ENCODE measurements at places on chromosomes 1 and 21. TPM values are rescaled to one million over a fixed set of nuclear protein-coding genes. Genes with fewer than 3 reads are reported as not detected.

DNA sequence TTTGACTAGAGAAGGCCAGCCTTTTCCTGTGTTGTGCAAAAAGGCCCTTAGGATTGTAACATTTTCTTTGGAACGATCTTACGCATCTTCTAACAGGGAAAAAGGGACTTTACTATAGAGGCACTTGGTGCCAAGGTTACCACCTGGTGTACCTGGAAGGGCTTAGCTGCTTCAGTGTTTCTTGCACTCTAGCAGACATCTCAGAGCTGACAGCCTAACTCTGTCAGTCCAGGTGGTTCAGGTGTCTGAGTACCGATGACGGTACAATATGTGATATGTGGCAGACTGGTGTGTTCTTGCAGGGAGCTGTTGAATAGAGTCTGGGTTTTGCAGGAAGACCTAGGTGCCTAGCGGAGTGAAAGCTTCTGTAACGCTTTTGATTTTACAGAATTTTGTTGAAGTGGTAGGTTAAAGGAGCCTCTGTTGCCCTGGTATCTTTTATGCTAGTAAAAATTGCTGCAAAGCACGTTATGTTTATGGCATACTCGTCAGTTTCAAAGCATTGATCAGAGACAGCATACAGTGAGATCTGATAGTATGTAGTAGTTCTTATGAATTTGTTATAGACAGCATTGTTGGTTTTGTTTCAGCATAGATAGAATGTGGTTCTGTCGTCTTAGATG lies 1.4 kb downstream of the MAGI3 start:
- DNase-seq = no peak

DNA sequence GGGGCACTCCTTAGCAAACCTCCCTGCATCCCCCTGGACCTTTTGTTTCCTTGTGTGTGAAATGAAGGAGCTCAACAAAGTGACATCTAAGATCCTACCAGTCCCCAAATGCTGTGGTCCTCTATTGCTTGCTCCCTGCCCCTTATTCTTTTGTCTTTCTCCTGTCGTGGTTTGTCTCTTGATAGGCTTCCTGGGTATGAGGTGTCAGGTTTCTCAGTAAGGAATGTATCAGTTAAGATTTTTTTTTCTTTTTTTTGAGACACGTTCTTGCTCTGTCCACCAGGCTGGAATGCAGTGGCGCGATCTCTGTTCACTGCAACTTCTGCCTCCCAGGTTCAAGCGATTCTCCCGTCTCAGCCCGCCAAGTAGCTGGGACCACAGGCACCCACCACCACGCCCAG lies 16.8 kb downstream of the CNIH3 start:
- DNase-seq = no peak

DNA sequence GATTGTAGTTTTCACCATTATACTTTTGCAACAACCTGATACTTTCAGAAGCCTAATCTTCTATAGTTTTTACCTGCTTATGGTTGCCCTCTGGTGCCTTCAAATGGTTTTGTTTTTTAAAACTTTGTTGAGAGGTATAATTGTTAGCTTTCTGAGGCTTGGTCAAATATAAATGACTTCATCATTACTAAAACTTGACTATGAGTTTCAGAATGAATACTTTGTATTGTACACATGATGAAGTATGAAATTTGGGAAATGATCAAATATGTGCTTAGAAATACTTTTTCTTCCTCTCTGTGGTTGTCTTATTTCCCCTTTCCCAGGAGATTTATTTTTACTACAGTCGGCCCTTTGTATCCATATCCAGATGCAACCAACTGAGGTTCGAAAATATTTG lies 151.8 kb upstream of the B3GALT2 start:
- DNase-seq = no peak

DNA sequence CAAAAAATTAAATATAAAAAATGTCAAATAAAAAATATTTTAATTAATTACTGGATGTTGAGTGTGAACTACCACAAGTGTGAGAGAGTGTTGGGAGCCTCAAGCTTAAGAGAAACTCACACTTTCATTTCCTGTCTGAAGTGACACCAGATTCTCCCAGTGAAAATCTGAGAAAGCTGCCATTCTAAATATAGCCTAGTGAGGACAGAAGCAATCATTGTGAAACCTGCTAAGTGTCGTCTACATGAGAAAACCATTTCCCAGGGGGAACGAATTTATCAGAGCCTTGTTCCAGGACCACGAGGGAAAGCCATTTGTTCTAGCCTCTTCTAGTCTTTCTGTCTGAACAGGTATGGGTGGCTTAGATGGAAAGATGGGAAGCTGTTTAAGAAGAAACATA lies 329.3 kb upstream of the PRMT6 start:
- DNase-seq = no peak

DNA sequence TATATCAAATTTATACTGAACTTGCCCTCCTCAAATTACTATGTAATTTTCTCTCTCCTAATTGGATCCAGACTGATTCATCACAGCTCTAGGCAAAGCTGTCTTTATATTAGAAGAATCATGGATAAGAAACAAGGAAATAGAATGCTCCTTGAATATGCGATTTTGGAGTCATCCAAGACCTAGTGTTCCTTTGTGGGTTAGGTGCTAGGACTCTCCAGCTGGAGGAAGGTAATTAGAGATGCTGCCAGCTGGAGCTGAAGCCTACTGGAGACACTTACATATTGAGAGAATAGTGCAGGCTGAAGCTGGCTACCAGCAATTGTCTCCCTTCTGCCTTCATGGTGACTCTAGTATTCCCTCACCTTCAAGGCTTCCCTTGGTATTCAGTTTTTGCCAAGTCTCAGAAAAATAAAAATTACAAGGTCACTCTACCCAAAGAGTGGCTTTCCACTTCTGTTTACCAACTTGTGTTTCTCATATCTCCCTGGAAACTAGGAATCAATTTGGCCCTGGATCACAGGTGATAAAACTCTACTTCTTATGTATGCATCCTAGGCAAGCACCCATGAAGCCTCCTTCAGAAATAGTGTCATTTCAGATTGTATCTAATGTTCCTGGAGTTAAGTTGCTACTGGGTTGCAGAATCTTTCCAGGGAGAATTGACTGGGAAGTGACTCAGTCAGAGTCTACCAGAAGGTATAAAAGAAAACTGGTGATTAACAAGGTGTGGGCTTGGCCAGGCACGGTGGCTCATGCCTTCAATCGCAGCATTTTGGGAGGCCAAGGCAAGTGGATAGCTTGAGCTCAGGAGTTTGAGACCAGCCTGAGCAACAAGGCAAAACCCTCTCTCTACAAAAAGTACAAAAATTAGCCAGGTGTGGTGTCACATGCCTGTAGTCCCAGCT lies 24.4 kb upstream of the DOCK7 start:
- no peak for DNase-seq

- no peak for DNase-seq
Observed at GRCh38 chr1:212928323-212929291, 21.7 kb upstream of the VASH2 start.

DNA sequence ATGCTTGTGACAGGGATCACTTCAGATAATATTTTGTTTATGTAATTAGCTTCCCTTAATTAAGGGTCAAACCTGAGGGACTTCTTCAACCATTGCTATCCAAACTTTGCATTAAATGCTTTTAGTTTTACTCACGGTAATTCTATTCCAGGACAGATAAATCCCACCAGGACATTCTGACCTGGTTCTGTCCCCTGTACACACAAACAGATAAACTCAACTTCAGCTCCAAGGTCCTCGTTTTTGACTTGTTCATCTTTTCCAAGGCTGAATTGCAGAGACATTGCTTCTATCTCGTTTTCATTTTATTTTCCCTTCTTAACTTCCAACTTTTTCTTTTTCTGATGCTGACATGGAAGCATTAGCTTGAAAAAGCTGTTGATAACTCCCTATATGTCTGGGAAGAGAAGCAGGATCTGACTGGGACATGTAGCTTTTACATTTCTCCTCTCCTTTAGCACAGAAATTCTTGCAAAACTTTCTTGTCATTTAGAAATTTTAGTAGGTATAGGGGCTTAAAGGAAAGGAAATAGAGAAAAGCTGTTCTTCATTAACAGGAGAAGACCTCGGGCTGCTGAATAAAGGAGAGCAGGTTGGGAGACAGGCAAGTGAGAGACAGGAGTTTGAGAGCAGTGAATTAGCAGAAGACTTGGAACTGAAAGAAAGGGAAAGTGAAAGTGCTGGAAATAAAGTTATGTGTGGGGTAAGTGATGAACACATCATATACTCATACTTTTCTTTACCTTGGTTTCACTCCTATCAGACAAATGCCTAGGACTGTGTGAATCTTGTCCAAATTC lies 231.7 kb upstream of the B3GALT2 start:
- DNase-seq = no peak

DNA sequence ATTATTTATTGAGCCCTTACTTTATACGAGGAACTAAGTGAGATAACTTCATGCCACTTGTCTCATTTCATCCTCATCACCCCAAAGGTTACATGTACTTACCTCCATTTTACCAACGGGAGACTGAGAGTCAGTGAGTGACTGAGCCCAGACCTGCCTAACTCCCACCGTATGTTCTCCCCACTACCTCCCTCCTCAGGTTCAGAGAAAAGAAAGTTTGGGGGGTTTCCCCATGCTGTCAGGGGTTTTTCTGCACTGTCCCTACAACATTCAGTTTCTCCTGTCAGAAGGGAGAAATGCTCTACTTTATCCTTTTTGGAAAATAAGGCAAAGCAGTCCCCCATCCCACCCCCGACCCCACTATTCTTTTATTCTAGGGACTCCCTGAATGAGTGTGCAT lies 32.9 kb downstream of the FAM78B start:
- DNase-seq = no peak

DNA sequence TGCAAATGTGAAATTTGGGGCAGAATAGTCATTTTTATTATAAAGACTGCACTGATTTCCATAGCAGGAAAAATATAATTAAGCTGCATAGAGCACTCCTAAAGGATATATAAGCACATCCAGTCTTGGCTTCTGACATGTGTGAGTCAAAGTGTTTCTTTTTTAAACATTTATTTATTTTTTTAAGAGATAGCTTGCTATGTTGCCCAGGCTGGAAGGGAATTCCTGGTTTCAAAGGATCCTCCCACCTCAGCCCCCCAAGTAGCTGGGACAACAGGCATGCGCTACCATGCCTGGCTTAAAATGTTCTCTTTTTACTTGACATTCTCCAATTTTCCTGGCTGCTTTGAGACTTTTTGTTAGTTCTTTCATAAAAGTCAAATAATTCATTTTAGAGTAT lies 126.1 kb downstream of the HMCN1 start:
- no peak for DNase-seq

GRCh38 chr1:42259739-42260064 lies 75.3 kb downstream of the FOXJ3 start:
- DNase-seq = no peak

DNA sequence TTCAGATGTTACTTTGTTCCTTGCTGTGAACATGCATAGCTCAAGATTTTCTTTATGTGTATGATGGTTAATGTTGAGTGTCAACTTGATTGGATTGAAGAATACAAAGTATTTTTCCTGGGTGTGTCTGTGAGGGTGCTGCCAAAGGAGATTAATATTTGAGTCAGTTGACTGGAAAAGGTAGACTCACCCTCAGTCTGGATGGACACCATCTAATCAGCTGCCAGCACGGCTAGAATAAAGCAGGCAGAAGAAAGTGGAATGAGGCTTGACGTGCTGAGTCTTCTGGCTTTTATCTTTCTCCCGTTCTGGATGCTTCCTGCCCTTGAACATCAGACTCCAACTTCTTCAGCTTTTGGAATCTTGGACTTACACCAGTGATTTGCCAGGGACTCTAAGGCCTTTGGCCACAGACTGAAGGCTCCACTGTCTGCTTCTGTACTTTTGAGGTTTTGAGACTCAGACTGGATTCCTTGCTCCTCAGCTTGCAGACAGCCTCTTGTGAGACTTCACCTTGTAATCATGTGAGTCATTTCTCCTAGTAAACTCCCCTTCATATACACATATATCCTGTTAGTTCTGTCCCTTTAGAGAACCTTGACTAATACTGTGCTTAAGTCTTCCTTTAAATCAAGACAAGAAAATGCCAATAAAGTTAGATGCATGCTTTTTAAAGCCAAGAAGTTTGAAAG lies 626.6 kb downstream of the KCNT2 start:
- DNase-seq = no peak

- DNase-seq = no peak
Observed at GRCh38 chr1:71853360-71853759, 429.0 kb downstream of the NEGR1 start.

- DNase-seq = no peak
Observed at GRCh38 chr1:171115280-171115897, 24.7 kb downstream of the FMO3 start.

- no peak for DNase-seq
Observed at GRCh38 chr1:111448482-111448917, 556 bp downstream of the WDR77 start.

GRCh38 chr1:104459886-104460285 lies 710.2 kb downstream of the AMY1C start:
- DNase-seq = no peak

DNA sequence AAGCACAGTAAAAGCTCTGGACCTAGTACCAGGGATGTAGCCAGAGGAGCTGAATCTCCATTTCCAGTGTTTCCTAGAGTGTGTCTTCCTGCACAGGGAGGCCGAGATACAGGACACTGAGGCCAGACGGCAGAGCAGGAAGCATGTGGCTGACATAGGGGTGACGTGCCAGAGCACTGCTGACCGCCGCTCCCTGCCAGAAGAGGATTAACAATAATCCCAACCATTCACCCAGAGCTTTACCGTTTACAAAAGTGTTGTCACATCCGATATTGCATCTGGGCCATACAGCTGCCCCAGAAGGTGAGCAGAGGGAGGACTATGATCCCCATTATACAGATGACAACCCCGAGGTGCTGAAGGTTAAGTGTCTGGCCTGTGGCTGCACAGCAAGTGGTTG lies 5.8 kb upstream of the CLDN19 start:
- no peak for DNase-seq

- DNase-seq = no peak
Observed at GRCh38 chr1:90417126-90417525, 300.0 kb downstream of the BARHL2 start.

DNA sequence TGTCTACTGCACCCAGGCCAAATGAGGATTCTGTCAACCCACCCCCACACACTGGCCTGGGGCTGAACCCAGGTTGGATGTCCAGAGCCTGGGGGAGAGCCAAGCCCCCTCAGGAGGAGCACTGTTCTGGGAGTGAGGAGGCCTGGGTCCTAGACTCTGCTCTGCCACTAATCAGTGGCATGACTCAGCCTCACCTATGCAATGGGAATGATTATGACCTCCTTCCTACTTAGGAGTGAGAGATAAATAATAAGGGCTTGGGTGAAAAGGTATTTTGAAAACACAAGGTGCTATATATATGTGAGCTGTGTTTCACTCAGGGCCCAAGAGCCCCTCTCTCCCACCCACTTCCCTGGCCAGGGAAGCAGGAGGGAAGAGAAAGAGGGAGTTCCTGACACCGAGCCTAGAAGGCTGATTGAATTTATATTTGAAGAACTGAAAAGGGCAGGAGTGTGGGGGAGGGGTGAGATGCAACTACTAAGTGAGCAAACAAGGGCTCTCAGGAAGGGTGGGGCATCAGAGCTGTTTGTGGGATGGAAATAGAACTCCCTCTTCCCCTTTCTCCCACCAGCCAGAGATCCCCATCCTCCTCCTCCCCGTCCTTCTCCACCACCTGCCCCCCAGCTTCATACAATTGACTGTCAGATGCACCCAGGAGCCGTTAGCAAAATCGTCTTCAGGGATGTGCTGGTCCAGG lies 8.2 kb downstream of the IGSF9 start:
- DNase-seq = no peak

- no peak for DNase-seq
Observed at GRCh38 chr1:86468501-86468977, at the start of gene CLCA1. Gene CLCA1 (plus strand): TSS chr1:86468927. CDS start chr1:86468972, 45 bp downstream.

The THEMIS2 gene
- total RNA-seq = 125 TPM

The RTCA gene
- total RNA-seq = 23.6 TPM

The EGLN1 gene
- total RNA-seq = 20.6 TPM

The NID1 gene
- total RNA-seq = 81.1 TPM

The TMPRSS3 gene
- 4.7 TPM for total RNA-seq

The HIVEP3 gene
- 12.5 TPM for total RNA-seq

The VAMP3 gene
- 41.9 TPM for total RNA-seq

The DNASE2B gene
- 13.1 TPM for total RNA-seq

The NTMT2 gene
- not detected for total RNA-seq
